ENCODE measurements at places on chromosomes 5 and 9.

DNA sequence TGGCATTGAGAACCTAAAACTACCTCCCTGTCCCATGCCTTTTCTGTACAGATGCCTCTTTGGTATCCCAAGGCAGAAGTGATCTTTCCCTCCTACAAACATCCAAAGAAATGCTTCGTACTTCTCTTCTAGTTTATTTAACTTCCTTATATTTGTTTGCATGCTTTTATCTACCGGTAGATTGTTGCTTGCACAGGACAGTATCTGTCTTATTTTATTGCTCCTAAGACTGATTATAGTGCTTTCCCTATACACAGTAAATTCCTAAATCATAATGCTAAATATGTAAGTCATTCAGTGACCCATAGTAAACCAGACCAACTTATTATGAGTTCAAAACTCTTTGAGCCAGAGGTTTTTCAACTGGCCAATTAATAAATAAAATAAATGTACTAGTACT lies 156.9 kb downstream of the PRELID2 start:
- no peak for DNase-seq

GRCh38 chr9:132487351-132487791 lies 77.4 kb downstream of the CFAP77 start:
- DNase-seq, result no peak

GRCh38 chr5:81786496-81786895 lies 35.6 kb upstream of the SSBP2 start:
- no peak for DNase-seq

- DNase-seq, result no peak
These were observed 1.7 kb upstream of the OTULINL start for GRCh38 chr5:14579731-14580397.

DNA sequence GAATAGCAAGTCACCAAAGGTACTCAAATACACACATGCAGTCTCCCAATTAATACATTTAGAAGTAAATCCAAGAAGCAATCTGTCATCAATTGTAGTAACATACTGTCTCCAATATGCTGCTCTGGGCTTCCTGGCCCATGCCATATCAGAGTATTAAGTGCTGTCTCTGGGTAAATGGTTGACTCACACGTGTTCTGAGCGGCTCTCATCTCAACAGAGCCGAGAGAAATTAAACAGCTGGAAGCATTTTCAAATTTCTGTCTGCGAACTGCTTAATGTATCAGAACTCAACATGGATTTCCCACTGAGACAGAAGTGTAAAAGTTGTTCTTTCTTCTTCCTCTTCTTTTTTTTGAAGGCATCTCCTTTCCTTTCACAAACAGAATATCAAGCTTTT lies 247.3 kb upstream of the TAS2R1 start:
- no peak for DNase-seq

DNA sequence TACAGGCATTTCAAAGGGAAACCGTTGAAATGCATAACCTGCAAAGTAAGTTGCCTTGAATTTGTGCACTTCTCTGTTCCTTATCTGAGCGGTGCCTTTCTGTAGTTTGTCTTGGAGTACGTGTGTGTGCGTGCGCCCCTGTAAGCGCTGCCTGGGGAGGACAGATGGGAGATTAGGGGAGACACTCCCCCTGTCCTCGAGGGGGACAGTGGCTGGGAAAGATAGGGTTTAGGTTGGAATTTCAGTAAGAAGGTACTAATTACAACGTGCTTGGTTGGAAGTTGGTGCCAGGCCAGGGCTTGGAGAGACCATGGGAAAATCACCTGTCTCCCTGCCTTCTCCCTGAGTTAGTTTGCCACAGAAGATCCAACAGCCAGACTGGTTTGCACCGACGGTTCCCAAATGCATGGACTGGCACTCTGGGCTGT lies 73.2 kb downstream of the PIK3R1 start:
- no peak for DNase-seq

DNA sequence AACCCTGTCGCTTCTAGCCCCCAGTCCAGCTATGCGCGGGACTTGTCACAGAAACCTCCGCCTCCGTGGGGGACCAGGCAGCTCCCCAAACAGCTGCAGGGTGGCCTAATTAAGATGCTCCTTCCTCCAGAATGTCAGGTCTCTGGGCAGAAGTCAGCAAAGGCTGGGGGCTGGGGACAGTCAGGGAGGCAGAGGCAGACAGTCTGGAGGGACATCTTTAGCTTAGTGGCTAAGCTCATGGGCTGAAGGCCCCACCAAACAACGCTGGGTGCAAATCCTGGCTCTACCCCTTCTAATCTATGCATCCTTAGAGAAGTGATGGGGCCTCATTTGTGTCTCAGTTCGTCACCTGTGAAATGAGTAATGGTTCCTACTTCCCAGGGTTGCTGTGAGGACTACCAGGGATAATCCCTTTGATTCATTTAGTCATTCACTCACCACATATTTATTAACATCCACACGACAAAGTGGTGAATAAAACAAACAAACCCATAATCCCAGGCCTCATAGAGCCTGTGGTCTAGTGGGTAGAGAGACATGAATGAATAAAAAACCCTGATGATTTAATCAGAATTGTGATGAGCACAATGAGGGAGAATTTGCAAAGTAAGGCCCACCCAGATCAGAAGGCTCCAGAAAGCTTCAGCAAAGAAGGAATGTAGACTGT lies 20.2 kb upstream of the MED27 start:
- no peak for DNase-seq

DNA sequence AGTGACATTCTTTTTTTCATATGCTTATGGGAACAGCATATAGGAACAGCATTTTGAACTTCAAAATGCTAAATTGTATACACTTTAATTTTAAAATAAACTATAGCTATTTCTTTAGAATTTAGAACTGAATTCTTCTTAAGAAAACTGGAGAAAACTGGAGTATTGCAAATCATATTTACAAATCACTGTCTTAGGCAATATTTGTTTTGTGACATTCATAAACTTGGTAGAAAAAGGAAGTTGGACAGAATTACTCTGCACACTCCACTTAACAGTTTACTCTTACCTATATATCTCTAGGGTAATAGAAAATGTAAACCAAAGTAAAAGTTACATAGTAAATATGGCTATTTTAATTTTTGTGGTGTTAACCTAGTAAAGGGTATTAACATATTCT lies 3.1 kb downstream of the DMRTA1 start:
- no peak for DNase-seq

GRCh38 chr5:178346607-178347334 lies 114.2 kb upstream of the PHYKPL start:
- DNase-seq, result no peak

DNA sequence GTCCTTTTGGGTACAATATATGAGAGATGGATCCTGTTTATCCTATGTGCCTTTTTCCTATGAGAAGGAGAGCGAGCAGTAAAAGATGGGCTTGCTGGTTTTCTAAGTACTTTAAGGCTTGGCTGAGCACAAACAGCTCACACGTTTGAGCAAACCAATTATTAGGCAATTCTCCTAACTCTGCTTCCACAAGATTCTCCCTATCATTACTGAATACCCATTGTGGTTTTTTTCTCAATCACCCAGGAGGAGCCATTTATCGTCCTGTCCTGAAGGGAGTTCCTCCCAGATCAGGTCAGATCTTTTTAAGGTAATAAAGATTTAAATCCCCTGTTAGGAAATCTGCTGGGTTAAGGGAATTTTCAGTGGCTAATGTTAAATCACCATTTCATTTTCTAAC lies 19.4 kb upstream of the C1QTNF3 start:
- DNase-seq, result no peak

- DNase-seq, result no peak
These were observed 23.5 kb downstream of the ODF2 start for GRCh38 chr9:128479262-128479661.

- no peak for DNase-seq
These were observed 158.8 kb downstream of the MEF2C start for GRCh38 chr5:88724201-88724600.

DNA sequence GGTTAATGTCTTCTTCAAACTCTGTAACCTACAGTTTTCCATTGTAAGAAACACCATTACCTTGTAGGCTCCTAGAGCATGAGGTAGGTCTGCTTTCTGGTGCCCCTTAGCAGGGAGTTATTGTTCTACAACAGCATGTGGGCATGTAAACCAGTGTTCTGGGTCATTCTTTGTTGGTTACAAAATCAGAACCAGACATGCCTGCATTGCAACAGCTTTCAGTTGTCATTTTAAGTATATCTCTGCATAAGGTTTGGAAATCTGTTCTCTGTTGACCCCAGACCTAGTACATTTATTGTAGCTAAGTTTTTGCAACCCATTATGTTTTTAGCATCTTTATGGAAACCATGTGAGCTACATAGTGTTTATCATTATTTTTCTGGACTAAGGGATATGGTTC lies 10.9 kb downstream of the RGMB start:
- DNase-seq, result no peak

DNA sequence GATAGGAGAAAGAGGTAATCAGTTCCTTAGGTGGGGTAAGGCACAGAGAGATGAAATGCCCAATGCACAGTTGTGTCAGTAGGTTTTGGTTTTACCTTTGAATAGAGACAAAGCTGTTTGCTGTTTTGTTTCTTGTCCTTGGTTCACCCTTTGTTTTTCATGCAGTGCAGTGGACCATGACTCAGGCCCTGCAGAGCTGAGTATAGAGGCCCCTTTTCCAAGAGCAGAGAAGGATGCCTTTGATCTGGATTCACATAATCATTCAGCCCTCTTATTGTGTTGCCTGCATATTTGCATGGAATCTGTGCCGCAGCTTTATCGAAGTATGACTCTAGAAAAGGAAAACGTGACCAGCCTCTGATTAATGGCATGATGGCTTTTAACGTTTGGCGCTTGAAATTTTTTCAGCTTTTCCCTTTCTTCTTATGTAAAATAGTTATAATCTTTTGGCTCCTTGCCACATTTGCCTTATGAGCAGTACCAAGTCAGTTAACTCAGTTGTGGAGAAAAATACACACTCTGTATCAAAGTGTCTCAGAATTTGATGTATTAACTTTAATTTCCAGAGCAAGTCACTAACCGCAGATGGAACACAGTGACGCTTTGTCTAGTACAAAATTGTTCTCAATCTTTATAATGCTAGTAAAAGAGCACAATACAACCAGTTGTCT lies 197.6 kb downstream of the KDM4C start:
- no peak for DNase-seq

DNA sequence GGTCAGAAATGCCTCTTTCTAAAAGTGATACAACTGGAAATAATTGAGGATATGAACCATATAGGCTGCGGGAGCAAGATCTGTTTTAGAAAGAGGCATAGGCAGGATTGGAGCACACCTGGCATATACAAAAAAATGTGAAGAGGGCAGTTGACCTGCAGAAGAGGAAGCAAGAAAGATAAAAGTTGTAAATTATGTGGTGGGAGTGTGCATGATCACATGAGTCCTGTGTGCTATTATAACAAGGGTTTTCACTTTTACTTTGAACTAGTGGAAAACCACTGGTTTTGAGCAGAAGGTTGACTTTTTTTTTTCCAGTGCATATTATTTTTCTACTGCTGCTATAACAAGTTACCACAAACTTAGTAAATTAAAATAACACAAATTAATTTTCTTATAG lies 489.3 kb downstream of the ANXA1 start:
- no peak for DNase-seq

GRCh38 chr9:111531716-111532115 lies 6.7 kb downstream of the ZNF483 start:
- no peak for DNase-seq

DNA sequence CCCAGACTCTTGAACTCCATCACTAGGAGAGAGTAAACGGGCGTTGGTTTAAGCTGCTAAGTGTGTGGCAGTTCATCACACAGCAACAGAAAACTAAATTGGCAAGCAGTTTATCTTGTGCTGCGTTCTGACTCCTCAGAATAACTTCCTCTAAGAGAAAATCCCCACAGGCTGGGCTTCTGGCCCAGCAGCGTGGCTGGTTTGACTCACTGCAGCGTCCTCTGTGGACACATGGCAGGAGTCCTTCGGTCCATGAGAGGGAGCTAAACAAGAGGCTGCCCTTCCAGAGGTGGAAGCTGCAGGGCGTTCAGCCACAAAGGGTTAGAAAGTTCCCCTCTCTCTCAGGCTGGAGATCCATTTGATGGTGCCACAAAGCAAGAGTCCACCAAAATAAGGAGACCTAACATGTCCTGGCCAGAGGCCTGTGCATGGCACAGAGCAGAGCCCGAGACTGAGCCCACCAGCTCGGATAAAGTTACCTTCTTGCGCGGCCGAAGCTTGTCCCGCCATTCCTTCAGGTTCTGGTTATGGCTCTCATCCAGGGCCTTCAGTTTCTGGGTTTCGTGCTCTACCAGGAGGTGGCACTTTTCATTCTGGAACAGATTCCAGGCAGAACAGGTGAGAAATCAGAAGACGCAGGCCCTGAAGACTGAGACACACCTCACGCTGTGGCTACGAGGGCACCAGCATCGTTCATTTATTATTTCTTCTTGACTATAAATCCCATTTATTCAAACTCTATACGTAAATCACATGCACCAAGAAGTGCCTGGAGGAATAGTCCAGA lies 46.2 kb upstream of the FBXW11 start:
- DNase-seq, result no peak
